Activated naive CD8-positive, alpha-beta T cell treated with anti-CD3 and anti-CD28 coated beads for 36 hours (primary cell): ENCODE measurements at places on chromosomes 13 and 19.

DNA sequence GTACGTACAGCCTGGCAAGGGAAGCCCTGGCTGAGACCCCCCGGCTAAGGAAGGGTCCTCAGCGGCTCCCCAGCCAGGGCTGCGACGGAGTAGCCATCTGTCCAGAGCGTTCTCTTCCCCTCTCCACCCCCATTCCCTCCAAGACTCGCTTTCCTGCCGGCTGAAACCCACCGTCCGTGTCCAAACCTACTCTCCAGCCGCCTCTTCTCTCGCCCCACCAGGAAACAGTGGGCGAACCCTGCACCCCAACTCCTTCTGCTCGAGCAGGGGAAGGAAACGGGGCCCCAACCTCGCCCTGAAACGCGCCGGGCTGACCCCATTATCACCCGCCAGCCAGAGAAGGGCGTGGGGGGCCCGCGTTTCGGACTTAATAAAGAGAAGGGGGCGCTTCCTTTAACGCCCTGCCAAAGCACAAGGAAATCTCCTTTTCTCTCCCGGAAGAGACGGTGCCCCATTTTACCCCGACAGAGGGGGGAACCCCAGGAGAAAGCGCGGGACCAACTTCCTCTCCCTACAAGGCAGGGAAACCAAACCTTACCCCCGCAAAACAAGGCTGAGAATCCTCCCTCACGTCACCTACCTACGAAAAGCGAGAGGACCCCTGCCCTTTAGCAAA, 2.5 kb downstream of the ZC3H4 start:
- peak; percentile 42 for DNase-seq

DNA sequence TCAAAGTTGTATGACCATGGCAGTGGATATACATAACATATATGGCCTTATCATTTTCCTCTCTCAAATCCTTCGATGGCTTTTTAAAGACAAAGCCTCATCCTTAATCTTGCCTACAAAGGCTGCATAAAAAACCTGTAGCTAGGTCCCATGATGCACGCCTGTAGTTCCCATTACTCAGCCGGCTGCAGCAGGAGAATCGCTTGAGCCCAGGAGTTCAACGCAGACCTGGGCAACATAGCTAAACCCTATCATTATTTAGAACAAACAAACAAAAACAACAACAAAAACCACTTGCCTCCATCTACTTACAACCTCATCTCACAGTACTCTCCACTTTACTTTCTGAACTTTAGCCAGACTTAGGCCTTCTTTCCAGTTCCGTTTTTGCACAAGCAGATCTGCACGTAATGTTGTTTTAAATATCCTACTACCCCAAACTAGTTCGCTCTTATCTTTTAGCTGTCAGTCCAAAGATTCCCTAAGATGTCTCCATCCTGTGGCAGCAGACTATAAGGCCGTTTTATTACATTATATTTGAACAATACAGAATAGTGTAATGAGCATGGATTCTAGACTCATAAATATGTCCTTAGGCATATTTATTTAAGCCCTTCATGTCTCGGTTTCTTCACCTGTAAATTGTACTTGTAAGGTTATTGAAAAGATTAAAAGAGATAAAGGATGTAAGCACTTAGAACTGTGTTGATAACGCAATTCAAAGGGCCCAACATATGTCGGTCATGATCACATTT, 969 bp upstream of the POMP start:
- no peak for DNase-seq

GRCh38 chr19:31289976-31290375, 59.3 kb downstream of the TSHZ3 start:
- DNase-seq = no peak

- no peak for DNase-seq
These were observed 234.3 kb upstream of the STARD13 start for GRCh38 chr13:33519561-33520467.

GRCh38 chr19:6126335-6126974, 9.0 kb upstream of the ACSBG2 start:
- no peak for DNase-seq

- DNase-seq = no peak
These were observed 35.6 kb upstream of the TFDP1 start for GRCh38 chr13:113548778-113549621.

DNA sequence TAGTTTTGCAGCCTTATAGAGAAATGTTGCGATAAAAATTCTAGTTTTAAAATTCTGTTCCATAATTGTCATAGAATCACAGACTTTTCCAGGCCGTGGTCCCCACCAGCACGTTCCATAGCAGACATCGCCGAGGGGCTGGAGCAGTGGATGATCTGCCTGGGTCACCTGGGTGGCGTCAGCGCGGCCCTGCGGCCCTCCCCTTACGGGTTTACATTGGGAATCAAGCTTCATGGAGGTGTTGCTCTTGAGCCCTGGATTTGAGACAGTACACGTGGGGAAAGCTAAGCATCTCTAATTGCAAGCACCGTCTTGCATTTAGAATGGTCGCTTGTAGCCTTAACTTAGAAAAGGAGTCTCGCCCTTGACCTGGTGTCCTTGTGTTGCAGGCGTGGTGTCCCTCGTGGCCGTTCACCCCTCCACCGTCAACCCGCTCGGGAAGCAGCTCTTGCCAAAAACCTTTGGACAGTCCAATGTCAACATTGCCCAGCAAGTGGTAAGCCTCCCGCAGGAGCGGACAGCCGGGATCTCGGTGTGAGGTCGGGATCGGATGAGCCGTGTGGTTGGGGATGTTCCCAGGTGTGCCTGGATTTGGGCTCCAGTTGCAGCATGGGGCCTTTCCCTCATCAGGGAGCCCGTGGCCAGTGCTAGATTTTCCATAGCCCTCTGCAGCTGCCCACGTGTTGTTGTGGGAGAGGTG, 35.1 kb downstream of the ATP4B start:
- no peak for DNase-seq

GRCh38 chr19:57651654-57651996, 17.1 kb upstream of the ZSCAN4 start:
- no peak for DNase-seq

DNA sequence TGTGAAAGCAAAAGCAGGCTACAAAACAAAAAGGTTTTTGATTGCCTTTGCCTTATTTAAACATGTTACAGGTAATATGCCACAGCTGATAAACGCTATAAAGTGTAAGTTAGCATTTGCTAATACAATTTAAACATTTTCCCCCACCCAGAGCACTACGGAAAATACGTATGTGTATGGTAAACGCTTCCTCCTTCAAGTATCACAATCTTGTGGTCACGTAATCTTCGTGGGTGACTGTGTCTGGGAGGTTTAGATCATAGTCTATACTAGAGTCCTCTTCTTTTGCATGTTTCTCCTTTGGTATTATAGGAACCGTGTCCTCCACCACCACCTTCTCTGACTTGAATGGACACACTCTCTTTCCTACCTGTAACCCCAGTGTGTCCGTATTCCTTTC, 38.1 kb upstream of the POSTN start:
- no peak for DNase-seq

- no peak for DNase-seq
These were observed 1251.9 kb upstream of the SLC10A2 start for GRCh38 chr13:104318121-104318520.

DNA sequence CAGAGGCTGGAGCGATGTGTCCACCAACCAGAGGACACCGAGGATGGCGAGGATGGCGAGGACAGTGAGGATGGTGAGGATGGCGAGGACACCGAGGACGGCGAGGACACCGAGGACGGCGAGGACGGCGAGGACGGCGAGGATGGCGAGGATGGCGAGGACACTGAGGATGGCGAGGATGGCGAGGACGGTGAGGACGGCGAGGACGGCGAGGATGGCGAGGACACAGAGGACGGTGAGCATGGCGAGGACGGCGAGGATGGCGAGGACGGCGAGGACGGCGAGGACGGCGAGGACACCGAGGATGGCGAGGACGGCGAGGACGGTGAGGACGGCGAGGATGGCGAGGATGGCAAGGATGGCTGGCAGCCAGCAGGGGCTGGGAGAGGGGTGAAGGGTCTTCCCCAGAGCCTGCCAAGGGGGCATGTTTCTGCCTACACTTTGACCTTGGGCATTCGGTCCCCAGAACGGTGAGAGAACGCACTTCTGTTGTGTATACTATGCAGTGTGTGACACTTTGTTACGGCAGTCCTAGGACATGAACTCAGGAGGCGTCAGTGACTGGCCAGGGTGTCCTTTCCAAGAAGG, 44.4 kb upstream of the ATP11A start:
- DNase-seq = no peak

GRCh38 chr19:17205237-17206140, 9.7 kb upstream of the USE1 start:
- peak; percentile 49 for DNase-seq

GRCh38 chr13:113077566-113077952, 28.0 kb upstream of the F7 start:
- DNase-seq = no peak

DNA sequence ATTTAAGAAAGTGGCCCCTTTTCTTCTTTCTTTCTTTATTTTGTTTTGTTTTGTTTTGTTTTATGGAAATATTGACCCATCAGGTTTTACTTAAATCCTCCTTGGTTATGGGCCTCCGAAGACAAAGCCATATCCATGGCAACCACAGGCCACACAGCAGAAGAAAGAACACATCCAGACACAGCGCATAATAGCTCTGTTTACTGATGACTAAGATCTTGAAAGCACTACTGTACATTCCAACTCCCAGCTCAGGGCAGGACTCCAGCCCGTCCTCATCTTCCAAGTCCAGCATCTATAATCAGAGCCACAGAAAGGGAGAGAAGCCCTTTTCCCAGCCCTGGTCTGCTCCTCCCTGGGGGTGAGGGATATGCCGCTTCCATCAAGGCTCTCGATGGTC, 84.3 kb downstream of the NUFIP1 start:
- no peak for DNase-seq

- no peak for DNase-seq
These were observed 8.2 kb downstream of the SPPL2B start for GRCh38 chr19:2336528-2337328.

DNA sequence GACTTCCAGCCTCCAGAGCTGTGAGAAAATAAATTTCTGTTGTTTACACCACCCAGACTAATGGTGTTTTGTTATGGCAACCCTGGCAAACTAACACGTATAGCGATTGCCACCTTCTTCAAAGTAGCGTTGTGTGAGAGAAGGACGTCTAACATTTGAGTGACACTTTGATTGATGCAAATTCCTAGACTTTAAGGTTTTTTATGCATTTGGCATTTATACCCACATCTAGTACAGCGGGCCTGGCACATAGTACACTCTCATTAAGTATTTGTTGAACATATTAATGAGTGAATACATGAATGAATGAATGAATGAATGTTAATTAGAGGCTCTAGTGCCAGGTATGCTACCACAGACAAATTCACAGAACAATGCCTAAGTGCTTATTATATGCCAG, 36.7 kb downstream of the POU4F1 start:
- no peak for DNase-seq

DNA sequence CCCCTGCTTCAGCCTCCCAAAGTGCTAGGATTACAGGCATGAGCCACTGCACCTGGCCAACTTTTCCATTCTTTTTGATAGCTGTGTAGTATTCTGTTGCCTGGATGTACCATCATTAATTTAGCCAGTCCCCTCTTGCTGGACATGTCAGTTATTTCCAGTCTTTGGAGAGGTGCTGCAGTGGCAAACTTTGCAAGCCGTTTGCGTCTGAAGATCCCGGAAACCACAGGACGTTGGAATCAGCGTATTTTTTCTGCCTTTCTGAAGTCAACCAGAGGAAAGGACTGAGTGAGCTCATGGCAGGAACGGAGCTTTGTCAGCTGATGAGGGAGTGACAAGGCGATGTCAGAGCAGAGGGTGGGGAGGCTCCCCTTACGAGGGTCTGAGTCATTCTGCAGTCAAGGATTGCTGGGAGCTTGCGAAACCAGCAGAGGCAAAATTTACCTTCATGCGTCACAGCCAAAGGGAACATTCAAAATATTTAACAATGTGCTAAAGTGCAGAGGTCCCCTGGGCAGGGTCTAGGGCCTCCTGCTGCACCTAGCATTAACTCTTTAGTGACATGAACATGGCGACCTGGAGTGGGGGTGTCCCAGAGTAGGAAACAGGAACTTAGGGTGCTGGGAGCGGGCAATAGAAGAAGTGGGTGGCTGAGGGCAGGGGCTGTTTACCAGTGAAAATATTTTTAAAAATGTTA, 5.6 kb downstream of the C5AR1 start:
- peak; percentile 28 for DNase-seq

DNA sequence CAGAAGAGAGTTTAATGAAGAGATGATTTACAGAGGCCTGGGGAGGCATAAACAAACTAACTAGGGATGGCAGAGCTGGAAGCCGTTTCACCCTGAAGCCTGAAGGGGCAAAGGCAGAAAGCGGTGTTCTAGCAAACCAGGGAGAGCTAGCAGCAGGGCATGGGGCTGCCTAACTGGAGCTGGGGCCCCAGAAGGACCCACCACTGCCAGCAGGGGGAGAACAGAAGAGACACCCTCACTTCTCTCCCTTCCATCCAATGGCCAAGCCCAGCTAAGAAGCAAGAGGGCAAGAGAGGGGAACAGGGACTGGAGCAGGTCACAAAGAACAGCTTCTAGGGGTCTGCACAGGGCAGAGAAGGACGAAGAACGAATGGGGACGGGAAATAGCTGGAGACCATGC, 195.5 kb downstream of the KATNAL1 start:
- DNase-seq = peak; percentile 19

DNA sequence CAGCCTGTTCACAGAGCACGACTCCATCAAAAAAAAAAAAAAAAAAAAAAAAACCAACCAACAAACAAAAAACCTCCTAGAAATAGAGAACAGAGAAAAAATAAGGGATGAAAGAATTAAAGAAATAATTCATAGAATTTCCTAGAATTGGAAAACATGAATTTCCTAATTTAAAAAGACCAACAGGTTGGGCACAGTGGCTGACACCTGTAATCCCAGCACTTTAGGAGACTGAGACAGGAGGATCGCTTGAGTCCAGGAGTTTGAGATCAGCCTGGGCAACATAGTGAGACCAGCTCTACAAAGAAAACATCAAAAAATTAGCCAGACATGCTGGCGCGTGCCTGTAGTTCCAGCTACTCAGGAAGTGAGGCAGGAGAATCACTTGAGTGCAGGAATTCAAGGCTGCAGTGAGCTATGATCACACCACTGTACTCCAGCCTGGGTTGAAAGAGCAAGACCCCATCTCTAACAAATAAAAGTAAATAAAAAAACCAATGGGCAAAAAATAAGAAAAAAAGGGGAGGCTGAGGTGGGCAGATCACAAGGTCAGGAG, 6.5 kb downstream of the SPART start:
- no peak for DNase-seq

DNA sequence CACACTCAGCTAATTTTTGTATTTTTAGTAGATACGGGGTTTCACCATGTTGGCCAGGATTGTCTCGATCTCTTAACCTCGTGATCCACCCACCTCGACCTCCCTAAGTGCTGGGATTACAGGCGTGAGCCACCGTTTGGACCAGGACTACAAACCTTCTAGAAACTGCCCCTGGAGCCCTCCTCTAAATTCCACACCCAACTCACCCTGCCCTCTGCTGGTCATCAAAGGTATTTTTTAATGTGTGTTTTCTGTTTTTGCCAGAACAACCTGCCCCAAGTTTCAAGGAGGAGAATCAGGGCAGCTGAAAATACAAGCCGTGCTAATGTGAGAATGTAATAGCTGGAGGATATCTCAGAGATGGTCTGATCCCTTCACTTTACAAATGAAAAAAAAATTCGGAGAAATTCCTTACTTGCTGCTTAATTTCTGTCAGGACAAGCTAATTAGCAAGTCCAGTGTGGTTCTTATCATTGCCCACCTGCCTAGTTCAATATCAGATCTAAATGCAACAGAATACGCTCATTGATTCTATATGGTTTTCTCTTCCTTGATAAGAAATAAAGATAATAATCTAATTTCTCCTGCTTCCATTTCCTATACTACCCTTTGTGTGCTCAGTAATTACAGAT, 4.1 kb downstream of the ATP8A2 start:
- DNase-seq = peak; percentile 10

GRCh38 chr13:59991395-59991794, 172.3 kb downstream of the DIAPH3 start:
- DNase-seq = no peak

- no peak for DNase-seq
These were observed 8.2 kb downstream of the ZNF439 start for GRCh38 chr19:11856596-11857250.
